ENCODE measurements at places on chromosomes 2 and 18.

DNA sequence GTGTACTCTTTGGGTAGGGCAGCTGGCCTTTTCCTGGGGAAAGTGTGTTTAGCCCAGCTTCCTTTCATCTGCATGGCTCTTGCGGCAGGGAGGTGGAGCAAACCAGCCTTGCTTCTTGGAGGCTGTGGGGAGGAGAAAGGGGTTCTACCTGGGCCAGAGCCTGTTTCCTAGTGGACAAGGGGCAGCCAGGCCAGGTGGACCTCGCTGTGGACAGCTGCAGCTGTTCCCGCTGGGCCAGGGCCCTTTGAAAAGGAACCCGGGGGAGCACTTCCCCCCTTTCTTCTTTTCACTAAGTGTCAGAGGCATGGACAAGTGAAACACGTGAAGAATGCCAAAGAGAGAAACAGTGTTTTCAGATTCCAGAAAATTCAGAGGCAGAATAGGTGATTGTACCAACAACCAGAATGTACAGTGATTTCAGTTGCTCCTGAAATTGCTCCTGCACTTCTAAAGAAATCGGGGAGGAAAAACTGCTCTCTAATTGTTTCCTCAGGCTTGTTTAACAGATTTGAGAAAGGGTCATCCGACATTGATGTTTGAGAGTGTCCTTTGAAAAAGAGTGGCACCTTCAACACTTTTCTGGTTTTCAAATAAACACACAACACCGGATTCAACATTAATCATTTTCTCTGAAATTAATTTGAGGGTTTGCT is 3.9 kb downstream of the GLI2 start:
- no peak for DNase-seq

GRCh38 chr2:237458519-237458918 is 28.5 kb upstream of the MLPH start:
- no peak for DNase-seq

- DNase-seq, result no peak
These were observed 40.0 kb upstream of the ITGA6 start for GRCh38 chr2:172387361-172387760.

DNA sequence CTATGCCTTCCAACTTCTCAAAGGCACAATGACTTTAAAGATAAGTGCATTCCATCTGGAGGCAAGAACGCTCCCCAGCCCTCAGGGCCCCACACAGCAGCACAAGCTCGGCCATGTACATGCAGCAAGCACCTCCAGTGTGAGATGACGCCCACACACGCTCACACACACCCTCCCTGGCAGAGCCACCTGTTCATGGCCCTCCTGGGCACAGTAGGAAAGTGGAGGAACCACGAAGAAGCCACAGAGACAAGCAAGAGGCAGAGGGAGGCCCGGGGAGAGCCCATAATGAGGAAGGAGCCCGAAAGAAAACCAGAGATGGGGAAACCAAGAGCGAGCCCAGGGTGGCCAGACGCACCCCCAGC is 21.7 kb downstream of the BIN1 start:
- no peak for DNase-seq

GRCh38 chr18:39596221-39596620 is 2030.6 kb upstream of the CELF4 start:
- no peak for DNase-seq

DNA sequence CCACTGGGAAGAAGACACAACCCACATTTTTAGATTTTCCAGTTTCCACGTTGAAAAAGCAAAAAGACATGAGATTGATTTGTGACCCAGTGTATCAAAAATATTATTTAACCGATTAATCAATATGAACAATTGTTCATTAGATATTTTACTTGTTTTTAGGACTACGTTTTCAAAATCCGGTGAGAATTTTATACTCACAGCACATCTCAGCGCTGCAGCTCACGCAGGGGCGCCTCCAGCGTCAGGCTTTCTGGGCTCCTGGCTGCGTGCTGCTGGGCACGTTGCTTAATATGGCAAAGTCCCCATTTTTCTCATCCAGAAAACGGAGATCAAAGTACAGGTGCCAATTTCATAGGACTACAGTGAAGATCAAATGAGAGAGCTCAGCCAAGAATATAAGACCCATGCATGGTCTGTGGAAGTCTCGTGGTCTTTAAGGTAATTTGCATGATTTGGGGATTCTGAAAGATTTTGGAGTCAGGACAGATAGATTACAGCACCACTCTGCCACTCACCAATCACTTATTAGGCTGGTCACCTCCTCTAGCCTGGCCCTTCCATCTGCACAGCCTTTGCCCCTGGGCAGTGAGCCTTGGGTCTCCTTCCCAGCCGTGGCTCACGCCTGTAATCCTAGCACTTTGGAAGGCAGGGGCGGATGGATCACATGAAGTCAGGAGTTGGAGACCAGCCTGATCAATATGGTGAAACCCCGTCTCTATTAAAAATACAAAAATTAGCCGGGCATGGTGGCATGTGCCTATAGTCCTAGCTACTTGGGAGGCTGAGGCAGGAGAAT is 36.2 kb downstream of the PTPN18 start:
- DNase-seq, result no peak

GRCh38 chr2:56132138-56132537 is 51.7 kb upstream of the CCDC85A start:
- DNase-seq, result no peak

DNA sequence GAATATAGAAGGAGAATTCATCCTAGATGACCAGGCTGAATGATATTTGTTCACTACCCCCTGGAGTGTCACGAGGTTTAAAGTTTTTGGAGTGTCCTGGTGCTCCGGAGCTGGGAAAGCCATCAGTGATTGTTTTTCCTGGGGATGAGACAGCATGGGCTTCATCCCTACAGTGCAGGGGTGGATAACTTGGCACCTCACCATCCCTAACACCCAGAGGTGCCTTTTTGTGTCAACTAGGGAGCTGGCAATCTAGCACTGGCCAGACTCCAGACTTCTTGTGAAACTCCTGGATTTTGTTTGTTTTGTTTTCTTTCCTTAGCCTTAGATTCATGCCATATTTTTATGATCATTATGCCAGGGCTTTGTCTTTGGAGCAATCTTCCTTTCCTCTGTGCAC is 164.8 kb downstream of the PRKCE start:
- no peak for DNase-seq

DNA sequence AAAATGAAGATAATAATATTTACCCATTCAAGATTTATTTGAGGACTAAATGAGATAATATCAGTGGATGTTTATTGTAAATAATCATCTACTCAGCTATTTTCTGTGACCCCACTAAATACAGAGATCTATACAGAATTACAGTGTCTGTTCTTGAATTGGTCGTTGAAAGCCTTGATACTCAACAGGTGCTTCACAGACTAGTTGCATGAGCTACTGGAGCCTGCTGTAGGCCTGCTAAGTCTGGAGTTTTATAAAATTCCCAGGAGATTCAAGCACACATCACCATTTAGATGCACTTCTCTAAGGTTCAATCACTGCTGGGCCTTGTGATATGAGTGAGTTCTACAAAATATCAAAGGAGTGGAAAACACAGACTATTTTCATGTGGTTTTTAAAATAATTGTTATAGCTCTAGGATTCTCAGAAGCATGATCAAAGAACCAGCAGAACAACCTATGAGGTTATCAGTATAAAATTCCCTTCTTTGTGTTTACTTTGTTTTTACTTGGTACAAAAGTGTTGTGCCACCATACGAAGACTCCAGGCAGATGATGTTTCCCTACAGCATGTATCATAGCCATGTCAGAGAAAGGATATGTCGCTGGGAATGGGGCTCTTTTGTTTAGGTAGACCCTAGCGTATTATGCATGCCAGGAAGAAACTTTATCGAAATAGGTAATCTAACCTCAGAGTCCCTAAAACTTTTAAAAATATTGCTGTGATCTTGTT is 7.1 kb downstream of the SULT1C4 start:
- DNase-seq, result no peak

DNA sequence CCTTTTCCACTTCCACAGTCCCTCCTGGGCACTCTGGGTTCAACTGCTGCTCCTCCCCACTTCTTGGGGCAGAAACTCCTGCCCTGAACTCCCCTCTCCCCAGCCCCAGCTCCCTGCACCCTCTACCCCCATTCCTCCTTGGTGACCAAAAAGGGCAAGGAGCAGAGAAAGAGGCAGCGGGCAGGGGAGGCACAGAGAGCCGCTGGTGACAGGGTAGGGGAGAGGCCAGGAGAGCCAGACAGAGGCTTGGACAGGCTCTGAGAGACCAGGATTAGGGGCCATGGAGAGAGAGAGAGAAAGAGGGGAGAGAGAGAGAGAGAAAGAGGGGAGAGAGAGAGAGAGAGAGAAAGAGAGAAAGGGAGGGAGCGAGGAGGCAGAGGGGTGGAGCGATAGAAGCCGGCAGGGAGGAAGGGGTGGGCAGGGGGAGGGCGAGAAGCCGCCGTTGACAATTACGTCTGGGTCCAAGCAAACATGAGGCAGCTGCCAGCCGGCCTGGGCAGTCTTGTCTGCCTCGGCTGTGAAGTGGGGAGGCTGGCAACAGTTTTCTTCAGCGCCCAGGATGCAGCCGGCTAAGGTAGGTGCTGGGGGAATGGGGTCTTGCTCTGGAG is at the start of gene KCNIP3:
Gene KCNIP3, plus strand, starts transcription at position 468 of the 608 bp plus-strand sequence. Its CDS starts 92 bp downstream, at position 560.
- DNase-seq, result no peak

GRCh38 chr2:232515639-232516038 is 4.5 kb upstream of the PRSS56 start:
- no peak for DNase-seq

DNA sequence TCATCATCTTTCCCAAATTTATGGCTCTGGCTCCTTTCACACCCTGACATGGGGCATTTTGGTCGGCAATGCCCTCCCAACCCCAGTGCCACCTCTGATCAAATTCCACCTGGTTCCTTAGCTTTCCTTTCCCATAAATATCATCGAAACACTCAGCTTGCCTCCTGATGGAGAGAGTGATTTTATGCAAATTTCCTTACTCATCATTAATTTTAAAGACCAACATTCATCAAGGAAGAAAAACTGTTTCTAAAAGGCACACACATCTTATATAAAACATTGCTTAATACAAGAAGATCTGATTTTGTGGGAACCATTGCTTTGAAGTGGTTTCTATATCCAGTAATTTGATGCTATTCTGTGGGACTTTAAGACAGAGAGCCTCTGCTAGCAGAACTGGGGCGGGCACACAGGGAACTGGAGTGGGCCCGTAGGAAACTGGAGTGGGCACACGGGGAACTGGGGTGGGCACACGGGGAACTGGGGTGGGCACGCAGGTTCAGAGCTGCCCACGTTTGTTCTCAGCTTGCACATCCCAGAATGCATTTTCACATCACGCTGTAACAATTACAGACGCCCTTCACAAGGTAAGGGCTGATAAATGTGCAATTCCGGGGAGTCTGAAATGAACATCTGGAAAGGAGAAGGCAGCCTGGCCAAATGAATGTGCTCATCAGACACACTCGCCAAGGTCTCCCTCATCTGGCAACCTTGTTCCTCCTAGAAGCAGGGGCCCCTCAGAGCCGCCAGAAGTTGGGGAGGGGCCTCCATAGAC is 174.2 kb downstream of the RTP5 start:
- no peak for DNase-seq

Measured in progenitor cell of endocrine pancreas (in vitro differentiated cells).